Posterior vena cava (tissue), 2 donors: ENCODE measurements at places on chromosomes 16 and 17.

DNA sequence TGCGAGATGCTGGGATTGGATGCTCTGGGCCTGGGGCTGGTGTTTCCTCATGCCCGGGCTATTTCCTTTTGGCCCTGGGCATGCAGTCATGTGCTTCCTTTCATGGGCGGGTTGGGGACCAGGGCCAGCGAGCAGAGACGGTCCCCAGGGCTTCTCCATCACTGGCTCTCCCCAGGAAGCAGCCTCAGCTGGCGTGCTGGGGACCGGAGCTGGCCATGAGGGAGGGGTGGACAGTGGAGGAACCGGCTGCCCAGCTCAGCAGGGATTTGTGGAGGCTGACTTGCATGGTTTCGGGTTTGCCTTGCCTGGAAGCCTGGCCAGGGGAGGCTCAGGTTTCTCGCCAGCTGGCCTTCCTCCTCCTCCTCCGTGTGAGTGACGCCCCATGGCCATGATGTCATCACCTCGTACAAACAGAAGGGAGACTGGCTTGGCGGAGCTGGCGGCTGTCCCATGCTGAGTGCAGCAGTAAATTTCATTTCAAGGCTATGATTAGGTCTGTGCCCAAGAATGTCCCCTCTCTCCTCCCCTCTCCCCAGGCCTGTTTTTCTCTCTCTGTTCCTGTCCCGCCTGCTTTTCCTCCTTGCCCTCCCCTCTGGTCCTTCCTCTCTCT lies 8.9 kb upstream of the TIMP2 start:
- peak; percentile 99 for DNase-seq

GRCh38 chr17:49035470-49036269 lies 38.5 kb downstream of the IGF2BP1 start:
- peak; percentile 86 for DNase-seq

DNA sequence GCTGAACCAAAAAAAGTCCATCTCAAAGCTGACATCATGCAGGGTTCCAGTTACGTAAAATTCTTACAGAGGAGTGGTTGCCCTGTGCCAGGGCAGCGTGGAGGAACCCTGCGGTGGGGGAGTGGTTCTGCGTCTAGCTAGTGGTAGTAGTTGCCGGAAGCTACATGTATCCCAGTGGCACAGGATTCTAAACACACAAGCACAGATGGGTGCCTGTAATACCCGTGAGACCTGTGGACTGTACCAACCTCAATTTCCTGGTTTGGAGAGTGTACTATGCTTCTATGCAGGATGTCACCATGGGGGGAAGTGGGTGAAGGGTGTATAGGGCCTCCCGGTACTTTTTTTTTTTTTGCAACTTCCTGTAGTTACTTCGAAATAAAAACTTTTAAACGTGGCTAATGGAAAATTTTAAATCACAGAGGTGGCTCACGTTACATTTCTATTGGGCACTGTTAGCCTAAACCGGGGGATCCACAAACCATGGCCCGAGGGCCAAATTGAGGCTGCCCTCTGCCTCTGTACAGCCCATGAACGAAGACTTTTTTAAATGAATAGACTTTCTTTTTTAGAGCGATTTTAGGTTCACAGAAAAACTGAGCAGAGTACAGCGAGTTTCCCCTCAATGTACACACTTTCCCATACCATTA lies 38.5 kb downstream of the TBC1D16 start:
- no peak for DNase-seq

DNA sequence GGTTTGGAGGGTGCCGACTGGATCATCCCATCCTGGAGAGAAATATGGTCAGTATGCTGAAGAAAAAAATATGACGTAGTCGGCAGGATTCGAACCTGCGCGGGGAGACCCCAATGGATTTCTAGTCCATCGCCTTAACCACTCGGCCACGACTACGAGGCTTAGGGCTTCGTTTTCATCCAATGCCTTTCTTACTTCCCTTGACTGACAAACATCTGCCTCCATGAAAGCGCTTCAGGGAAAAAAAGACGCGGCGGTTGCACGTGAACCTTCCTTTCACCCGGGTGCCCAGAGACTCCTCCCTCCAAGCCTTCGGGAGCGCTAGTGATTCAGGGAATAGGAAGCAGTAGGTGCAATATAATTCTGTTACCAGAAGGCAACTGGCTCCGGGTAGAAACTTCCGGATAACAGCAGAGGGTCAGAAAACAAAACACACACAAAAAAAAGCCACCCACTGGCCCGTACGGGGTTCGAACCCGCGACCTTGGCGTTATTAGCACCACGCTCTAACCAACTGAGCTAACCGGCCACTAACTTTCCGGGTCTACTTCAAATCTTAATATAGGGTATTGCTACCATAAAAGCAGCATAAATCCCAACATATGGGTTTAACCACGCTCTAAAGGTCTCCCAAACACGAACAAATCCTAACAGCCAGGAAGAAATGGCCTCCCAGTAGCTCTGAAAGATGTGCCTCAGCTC lies 16.3 kb upstream of the AURKB start:
- peak; percentile 91 for DNase-seq

GRCh38 chr17:45992904-45993303 lies 6.1 kb upstream of the STH start:
- DNase-seq, result no peak

DNA sequence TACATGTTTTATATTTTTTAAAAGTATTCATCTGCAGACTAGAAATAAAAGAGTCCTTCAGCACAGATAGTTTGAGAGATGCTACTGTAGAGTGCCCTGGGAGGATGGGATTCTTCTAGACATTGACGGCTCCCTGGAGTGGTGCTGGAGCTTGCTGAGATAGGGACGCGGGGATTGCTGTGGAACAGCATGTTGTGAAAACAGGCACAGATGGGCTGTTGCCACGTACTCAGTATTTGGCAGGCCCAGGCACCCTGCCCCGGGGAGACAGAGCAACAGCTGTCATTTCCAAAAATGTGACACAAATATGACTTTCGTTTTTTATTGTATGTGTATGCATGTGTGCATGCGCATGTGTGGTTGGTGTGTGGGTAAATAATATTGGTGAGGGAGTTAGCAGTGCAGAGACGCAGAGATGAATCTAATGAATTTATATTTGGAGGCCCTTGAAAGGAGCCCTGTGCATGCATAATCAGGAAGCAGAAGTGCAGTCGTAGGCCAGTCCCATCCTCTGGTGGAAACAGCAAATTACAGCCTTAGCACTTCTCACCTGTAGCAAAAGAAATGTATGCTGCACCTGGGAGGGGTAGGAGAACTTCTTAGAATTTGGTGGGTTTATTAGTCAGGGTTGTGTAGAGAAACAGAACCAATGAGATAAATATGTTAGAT lies 6.2 kb upstream of the ABCA8 start:
- no peak for DNase-seq

GRCh38 chr17:5379351-5380107 lies 39.9 kb downstream of the NUP88 start:
- no peak for DNase-seq

GRCh38 chr16:29992344-29992967 lies 3.0 kb downstream of the HIRIP3 start:
- DNase-seq, result peak; percentile 45

- no peak for DNase-seq
Measured at GRCh38 chr17:6474906-6475305, 30.7 kb downstream of the PIMREG start.

DNA sequence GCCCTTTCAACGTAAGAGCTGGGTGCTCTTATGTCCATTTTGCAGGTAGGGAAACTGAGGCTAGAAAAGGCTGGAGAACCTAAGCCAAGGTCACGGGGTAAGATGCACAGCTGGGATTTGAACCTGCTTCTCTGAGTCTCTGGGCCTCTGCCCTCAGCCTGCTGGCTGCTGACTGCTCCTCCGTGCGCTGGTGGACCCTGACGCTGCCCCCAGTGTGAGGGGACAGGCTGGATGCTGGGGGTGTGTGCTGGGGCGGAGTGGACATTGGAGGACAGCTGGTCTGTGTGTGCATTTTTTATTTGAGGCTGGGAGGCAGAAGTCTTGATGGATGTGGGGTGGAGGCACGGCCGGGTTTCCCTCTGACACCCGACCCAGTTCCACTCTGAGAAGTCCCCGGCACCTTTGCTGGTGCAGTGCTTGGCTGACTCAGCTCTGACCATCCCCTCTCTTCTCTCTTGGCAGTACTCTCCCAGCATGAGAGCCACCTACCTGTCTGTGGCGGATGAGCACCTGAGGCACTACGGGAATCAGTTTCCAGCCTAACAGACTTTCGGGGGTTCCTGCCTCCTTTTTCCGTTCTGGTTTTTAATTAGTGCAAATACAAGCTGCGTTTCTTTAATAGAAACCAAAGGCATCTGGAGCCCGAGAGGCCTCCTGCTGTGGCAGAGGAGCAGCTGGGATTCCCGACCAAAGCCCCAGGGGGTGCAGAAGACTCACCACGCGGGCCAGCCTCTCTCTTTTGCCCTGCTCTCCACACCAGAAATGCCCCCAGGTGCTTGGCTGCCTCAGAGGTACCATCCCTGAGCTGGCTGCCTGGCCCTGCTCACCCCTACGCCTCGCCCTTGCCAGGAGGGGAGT lies 14.1 kb upstream of the DNAI2 start:
- no peak for DNase-seq

DNA sequence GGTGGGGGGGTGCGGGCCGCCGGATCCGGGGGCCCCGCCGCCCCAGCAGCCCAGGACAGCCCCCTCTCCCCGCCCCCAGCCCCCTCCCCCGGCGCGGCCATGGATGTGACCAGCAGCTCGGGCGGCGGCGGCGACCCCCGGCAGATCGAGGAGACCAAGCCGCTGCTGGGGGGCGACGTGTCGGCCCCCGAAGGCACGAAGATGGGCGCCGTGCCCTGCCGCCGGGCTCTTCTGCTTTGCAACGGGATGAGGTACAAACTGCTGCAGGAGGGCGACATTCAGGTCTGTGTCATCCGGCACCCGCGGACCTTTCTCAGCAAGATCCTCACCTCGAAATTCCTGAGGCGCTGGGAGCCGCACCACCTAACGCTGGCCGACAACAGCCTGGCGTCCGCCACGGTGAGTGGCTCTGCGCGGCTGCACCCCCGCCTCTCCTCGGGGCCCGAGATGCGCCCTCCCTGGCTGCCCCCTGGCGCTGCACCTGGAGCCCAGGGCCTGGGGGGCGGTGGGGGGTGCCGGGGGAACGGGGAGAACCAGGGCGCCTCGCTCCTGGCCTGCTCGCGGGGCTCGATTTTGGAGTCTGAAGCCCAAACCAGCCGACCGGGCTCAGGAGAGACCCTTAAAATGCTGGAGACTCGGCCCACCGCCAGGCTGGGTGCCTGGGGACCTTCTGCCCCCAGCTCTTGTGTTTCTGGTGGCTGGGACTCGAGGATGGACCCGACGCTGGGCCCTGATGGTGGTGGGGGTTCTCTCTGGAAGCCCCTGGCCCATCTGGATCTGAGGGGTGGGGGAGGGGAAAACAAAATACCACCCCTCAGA lies 744 bp downstream of the CMIP start:
- peak; percentile 82 for DNase-seq

DNA sequence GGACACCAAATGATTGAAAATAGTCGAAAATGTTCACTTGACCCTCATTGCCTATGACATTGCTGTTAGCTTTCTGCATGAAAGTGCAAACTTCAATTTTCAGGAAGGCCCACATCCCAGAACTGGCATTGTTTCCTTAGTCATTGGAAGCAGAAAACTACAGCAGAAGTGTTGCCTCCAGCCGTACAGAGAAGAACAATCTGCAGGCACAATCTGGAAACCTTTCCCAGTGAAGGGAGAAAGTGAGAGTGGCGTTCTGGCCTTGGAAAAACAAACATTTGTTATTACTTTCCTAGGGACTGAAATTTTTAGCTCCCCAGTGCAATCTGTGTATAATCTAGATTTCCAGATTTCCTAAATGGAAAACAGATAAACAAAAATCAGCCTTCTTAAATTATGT lies 529.5 kb upstream of the RBFOX1 start:
- no peak for DNase-seq

DNA sequence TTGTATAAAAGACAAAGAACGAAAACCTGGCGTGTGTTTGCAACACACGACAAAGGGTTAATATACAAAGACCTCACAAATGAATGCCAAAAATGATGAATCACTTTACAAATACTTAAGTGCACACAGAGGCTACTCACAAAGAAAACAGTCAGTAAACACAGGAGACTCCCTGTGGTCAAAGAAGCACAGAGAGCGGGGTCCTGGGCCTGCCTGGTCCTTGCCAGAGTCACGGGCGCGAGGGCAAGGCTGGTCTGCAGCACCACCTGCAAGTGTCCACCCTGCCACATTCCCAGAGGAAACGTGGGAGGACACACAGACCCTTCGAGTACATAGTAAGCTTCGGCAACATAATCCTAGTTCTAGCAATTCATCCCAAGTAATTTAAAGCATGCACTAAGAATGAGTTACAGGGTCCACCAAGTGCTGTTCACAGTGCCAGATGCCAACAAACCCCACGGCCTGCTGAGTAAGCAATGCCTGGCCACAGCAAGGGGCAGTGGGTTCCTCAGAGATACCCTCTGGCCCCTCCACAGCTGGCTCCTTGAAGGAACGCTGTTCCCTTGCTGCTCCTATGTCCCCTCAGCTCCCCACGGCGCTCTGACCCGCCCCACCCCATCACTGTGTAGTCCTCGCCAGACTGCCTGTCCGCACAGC lies 24.6 kb upstream of the FAAP100 start:
- DNase-seq, result no peak

DNA sequence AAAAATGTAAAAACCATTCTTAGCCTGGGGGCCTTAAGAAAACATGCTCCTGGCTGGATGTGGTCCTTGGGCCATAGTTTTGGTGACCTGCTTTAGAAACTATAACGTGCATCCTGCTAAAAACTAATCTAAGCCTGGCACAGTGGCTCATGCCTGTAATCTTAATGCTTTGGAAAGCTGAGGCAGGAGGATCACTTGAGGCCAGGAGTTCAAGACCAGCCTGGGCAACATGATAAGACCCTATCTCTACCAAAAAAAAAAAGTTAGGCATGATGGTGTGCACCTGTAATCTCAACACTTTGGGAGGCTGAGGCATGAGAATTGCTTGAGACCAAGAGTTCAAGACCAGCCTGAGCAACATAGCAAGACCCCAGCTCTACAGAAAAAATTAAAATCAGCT lies 183.8 kb upstream of the CHMP6 start:
- DNase-seq, result no peak

DNA sequence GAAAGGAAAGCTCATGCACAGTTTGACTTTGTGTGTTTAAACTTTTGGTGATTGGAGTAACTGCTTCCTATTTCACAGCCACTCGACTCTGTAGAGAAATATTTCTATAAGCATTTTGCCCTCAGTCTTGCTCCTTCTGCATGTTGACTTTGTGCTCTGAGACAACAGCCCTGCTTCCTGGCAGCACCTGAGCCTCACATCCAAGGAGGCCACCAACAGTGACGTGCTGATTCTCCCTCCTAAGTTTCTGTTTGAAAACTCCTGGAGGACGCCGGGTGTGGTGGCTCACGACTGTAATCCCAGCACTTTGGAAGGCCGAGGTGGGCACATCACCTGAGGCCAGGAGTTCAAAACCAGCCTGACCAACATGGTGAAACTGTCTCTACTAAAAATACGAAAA lies 23.9 kb upstream of the WSB1 start:
- DNase-seq, result no peak

GRCh38 chr17:76474894-76475293 lies 7.5 kb downstream of the AANAT start:
- DNase-seq, result peak; percentile 62
